ENCODE measurements at places on chromosomes 6 and 20. TPM values are rescaled to one million over a fixed set of nuclear protein-coding genes. Genes with fewer than 3 reads are reported as not detected.

DNA sequence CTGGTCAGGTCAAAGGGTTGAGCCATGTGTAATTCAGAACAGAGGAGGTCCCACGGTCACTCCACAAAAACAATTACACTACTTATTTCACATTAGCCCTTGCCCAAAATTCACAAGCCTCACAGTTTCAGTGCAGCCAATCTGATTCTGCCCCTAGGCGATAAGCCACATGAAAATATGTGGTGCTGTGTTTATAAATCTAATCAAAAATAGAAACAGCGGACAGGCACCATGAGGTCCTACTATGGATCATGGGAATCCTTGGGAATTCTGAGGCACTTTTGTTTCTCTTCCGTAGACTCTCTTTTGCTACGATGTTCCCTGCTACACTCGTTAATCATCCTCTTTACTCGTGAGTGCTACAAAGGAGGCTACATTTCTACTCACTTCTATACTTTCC lies 476.1 kb downstream of the TFAP2A start:
- H3K27ac ChIP-seq, result no peak overlapping the region
- no peaks in the 10 kb centered on the region for H3K4me1 ChIP-seq
- no peak for DNase-seq
- no peak overlapping the region for H3K4me3 ChIP-seq

DNA sequence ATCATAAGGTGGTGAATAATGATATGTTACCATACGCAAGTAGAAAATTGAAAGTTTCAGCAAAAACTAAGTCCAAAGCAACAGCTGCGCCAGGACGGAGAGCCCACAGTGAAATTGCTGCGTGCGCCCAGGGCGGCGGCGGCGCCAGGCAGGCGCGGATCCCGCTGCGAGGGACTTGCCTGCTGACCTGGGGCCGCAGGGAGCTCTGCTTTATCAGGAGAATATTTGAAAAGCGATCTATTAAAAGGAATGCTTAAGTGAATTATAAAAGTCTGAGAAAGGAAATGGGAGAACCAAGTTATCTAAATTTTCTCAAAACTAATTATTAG lies 85.4 kb downstream of the THBS2 start:
- H3K27ac ChIP-seq, result no peak overlapping the region
- no peak overlapping the region for H3K4me3 ChIP-seq

DNA sequence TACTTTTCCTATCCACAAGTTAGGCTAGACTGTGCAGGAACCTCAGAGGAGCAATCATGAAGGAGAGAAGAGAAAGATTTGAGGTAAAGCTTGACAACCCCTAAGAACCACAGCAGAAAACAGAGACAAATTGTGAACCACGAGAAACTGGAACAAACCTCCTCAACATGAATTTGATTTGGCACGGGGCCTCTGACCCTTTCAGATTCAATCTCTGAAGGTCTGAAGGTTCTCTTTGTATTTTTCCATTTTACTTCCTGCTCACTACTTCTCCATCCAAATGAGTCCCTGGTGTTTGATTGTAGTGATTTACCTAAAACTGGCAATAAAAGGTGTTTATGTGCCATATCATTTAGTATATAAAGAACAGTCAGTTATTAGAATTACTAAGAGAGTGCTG lies 126.1 kb upstream of the STXBP5 start:
- no peaks in the 10 kb centered on the region for H3K4me1 ChIP-seq
- no peak overlapping the region for H3K4me3 ChIP-seq
- DNase-seq, result no peak
- no peak overlapping the region for H3K27ac ChIP-seq
- H3K27me3 ChIP-seq, result no peaks in the 10 kb centered on the region
- no peaks in the 10 kb centered on the region for H3K36me3 ChIP-seq

GRCh38 chr6:112434896-112435435 lies 87.8 kb downstream of the RFPL4B start:
- DNase-seq, result no peak
- no peaks in the 10 kb centered on the region for H3K4me1 ChIP-seq
- no peaks in the 10 kb centered on the region for H3K36me3 ChIP-seq
- H3K27me3 ChIP-seq, result no peaks in the 10 kb centered on the region
- no peak overlapping the region for H3K27ac ChIP-seq
- H3K4me3 ChIP-seq, result no peak overlapping the region

Gene OPRM1
- not detected for total RNA-seq

Gene C6orf58
- not detected for total RNA-seq

All from naive thymus-derived CD4-positive, alpha-beta T cell (primary cell).